ENCODE measurements at places on chromosomes 6 and 20.
A peak's percentile ranks its signal among the peaks of the same experiment; 100 is the strongest.

- DNase-seq: peak; percentile 79
These were observed 95.3 kb downstream of the FOXO3 start for GRCh38 chr6:108655806-108656651.

DNA sequence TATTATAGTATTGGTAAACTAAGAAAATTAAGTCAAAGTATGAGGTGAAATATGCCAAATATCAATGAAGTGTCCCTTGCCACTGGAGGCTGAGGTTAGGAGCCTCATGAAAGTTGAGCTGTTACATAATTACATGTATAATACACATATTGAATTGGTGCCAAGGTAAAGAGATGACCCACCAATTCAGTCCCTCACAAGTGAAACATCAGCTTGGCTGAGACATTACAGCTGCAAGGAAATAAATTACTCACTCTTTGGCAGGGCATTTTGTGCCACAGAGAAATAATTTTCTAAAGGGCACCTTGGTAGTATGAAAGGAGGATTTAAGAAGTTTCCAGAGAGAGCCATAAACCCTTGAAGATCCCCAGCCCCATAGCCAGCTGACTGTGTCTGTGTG, 127.4 kb downstream of the ADGRG6 start:
- DNase-seq: no peak

DNA sequence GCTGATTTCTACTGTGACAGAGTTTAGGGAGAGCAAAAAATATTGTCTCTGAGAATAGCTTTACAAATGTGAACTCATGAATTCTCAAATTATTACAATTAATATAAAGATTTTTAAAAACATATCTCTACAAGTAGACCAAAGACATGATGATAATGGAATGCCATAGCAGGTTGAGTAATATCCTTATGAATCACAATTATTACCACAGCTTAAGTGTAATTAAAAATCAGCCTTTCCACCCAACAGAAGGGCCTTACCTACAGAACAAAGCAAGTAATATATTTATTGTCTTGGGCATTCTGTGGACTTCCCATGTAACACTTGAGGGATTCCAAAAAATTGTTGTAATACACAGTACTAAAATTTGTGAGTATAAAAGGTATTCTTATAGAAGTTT, 1099.6 kb upstream of the GJE1 start:
- DNase-seq: peak; percentile 43

DNA sequence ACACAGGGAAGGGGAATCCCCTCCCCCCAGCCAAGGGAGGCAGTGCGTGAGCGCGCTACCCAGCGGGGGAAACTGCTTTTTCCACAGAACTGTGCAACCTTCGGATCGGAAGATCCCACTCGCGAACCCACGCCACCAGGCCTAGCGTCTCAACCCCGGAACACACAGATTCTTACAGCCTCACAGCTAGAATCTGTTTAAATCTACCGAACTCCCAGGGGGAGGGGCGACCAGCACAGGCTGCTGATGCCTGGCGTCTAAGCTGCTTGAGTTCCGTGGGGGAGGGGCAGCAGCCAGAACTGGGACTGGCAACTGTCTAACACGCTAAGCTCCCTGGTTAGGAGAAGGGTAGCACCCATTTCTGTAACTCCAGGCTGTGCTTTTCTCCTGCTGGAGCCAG, 217.3 kb upstream of the TENT5A start:
- no peak for DNase-seq

DNA sequence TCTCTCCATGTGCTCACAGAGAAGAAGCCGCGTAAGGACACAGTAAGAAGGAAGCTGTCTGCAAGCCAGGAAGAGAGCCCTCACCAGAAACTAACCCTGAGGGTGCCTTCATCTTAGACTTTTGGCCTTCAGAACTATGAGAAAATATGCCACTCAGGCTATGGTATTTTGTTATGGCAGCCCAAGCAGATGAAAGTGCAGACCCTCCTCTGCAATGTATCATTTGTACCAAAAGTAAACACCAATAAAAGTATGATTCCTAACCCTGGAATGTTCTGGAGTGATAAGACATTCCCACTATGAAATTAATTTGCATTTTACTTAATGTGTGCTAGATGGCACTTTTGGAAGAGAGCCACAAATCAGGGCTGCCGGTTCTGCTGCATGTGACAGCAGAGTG, 594.3 kb downstream of the UTRN start:
- DNase-seq: no peak

DNA sequence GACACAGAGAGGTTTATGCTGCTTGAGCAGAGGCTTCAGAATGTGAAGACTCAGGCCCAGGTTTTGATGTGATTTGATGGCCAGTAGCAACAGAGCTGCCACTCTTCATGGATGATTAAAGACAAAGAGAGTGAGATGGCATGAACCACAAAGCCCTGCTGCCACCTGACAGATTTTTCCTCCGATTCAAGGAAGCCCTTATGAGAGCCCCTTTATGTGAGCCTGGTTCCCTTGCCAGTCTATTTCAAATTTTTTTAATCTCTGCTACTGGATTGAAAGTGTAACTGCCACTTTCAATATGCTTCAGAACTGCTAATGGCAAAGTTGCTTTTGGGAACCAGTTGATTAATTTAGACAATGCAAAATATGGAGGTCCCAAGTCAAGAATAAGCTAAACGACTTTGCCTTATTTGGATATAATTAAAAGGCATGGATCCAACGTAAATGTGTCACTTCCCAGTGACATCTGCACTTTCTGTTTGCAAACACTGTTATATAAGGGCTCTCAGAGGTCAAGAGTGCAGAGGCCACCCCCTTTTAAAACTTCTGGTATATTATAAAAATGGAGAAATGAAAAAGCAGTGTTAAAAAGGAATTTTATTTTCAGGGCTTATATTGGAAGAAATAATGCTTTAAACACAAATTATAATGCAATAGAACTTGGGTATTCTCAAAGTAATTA, 238.9 kb upstream of the FLRT3 start:
- no peak for DNase-seq

DNA sequence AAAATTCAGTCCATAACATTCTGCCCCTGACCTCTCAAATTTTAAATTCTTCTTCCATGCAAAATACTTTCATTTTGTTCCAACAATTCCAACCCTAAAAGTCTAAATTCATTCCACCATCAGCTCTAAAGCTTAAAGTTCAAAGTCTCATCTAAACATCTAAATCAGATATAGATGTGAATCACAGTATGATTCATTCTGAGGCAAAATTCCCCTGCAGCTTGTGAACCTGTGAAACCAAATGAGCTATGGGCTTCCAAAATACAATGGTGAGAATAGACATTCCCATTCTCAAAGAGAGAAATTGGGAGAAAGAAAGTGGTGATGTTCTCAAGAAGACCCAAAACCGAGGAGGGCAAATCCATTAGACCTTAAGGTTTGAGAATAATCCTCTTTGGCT, 309.8 kb downstream of the HIVEP2 start:
- peak; percentile 12 for DNase-seq
